Activated CD4-positive, alpha-beta T cell treated with anti-CD3 and anti-CD28 coated beads, Interleukin-2, amount 50 U/mL, for 48 hours (primary cell): ENCODE measurements at places on chromosomes 7 and 10.

GRCh38 chr10:123741146-123741545, 75.0 kb downstream of the GPR26 start:
- DNase-seq, result no peak

- DNase-seq, result no peak
Measured at GRCh38 chr7:24670782-24671181, 86.5 kb downstream of the GSDME start.

GRCh38 chr10:123777881-123778280, 111.7 kb downstream of the GPR26 start:
- no peak for DNase-seq

- no peak for DNase-seq
Measured at GRCh38 chr7:44383566-44383965, 58.2 kb upstream of the CAMK2B start.

DNA sequence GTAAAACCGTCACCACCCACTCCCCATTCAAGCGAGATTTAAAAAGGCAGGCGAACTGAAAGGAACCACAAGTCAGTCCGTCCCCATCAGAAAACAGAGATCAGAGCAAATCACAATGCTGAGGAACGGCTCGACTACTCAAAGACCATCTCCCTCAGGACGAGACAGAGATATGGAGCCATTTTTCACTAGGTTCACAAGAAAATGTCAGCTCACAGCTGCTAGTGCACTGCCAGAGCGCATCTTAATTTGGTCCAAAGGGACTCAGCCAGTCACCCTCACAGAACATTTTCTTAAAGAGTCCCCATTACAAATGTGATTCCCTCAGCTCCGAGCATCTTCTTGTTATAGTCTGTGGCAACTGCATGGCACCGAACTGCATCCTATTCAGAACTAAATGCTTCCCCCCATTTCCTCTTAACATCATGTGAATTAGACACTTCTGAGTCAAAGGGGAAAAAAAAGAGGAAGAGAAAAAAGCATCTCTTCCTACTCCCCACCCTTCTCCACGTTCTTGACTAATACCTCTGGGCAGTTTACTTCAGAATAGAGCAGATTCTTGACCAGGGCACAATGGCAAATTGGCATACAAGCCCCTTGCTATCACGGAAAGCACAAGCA, 683.9 kb downstream of the MAGI2 start:
- no peak for DNase-seq

- no peak for DNase-seq
Measured at GRCh38 chr7:126635545-126635944, 617.2 kb downstream of the GRM8 start.

GRCh38 chr7:133048589-133048988, 33.3 kb downstream of the CHCHD3 start:
- DNase-seq, result no peak

- DNase-seq, result no peak
Measured at GRCh38 chr10:80081801-80082750, 3.6 kb downstream of the TMEM254 start.

GRCh38 chr7:51015581-51015980, 232.9 kb upstream of the GRB10 start:
- DNase-seq, result no peak

- DNase-seq, result no peak
Measured at GRCh38 chr7:41391818-41392217, 311.1 kb downstream of the INHBA start.

DNA sequence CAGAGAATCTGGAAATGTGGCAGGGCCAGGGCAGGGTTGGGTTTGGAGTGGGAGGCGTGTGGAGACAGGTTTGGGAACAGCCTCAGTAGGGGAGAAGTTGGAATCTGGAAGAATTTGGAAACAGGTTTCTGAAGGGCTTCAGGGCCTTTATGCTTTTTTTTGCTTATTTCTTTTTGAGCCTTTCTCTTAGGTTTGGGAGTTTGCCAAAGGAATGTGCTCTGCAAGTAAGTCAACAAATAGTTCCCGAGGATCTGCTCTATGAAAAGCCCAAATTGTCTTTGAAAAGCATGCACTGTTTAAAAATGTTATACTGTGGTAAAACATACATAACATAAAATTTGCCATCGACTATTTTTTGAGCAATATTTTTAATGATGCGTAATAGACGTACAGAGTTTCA, 86.7 kb upstream of the ADRB1 start:
- DNase-seq, result no peak
